ENCODE measurements at places on chromosomes 16 and 17. TPM values are rescaled to one million over a fixed set of nuclear protein-coding genes. Genes with fewer than 3 reads are reported as not detected.
A peak's percentile ranks its signal among the peaks of the same experiment; 100 is the strongest.

GRCh38 chr17:41678907-41679739 is 9.6 kb upstream of the EIF1 start:
- DNase-seq: peak; percentile 20

DNA sequence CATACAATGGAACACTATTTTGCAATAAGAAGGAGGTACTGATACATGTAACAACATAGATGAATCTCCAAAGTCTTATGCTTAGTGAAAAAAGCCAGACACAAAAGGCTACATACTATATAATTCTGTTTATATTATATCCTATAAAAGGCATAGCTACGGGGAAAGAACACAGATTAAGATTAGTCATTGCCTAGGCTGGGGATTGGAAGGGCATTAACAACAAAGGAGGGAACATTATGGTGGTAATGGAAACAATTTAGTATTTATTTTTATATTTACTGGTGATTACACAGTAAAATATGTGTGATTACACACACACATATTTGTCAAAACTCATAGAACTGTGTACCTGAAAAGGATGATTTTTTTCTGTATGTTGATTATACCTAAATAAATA is 278.1 kb downstream of the ZFHX3 start:
- DNase-seq: no peak

DNA sequence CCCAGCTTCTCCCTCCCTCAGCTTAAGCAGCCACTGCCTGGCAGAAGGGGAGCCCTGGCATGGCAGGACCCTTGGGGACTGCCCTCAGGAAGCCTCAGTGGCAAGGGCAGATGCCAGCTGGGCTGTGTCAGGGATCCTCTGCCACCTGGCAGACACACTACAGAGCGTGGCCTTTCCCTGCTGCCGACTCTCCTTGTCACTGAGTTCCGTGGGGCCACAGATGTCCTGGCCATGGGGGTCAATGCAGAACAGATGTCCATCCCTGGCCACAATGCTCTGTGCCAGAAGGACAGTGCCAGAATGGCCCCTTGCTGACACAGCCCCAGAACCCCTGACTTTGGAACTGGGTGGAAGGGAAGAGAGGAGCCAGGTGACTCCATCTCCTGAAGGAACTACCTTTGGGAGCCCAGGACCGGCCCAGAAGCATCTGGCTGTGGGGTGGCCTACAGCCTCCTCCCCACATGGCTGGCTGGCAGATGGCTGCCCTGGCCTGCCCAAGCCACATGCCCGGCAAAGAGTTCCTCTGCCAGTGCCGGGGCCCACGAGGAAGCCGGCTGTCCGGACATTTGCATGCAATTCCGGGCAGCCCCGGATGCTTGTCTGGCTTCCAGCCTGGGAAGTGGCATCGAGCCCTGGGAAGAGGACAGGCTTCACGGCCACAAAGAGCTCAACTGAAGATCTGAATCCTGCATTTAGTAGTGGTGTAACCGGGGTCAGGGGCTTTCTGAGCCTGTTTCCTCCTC is 24.1 kb downstream of the NPTX1 start:
- peak; percentile 95 for DNase-seq

FOXL1 gene
- total RNA-seq: 1.5 TPM

TMEM98 gene
- 0.07 TPM for total RNA-seq

ZDHHC1 gene
- 7.0 TPM for total RNA-seq

- peak; percentile 55 for DNase-seq
These were observed 29.1 kb upstream of the HAPSTR1 start for GRCh38 chr16:9062301-9062700.

IL4R gene
- 22.7 TPM for total RNA-seq

TMIGD1 gene
- not detected for total RNA-seq

- no peak for DNase-seq
These were observed 32.2 kb downstream of the CHP2 start for GRCh38 chr16:23786964-23787561.

HAS3 gene
- 2.6 TPM for total RNA-seq

DNA sequence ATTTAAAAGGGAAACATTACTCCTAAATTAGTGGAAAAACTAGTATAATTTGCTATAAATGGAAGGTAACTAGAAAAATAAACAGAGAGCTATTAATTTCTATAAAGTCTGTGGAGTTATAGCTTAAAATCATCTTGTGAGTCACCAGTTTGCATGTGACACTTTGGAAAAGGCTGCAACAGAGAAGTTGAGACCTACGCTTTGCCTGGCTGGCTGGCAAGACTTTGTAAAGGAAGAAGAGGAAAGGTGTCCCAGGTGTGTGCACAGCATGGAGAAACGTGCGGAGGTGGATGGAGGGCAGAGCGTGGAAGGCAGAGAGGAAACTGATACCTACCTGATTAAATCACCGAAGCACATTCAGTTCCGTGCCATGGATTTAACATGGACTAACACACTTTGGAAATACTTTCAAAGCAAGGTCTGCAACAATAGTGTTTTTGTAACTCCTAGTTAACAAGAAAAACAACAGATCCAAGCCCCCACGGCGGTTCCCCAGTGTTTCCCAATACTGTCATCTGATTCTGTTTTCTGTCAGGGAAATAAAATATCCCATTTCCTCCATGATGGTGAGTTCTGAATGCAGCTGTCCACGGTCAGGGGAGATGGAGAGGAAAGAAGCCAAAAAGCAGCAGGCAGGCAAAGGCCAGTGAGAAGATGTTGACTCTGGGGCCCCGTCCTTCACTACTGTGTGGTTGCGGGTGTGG is 134.8 kb downstream of the XYLT1 start:
- DNase-seq: no peak

- peak; percentile 50 for DNase-seq
These were observed 121.9 kb downstream of the CDYL2 start for GRCh38 chr16:80682421-80683070.

ITGAD gene
- total RNA-seq: not detected

DNA sequence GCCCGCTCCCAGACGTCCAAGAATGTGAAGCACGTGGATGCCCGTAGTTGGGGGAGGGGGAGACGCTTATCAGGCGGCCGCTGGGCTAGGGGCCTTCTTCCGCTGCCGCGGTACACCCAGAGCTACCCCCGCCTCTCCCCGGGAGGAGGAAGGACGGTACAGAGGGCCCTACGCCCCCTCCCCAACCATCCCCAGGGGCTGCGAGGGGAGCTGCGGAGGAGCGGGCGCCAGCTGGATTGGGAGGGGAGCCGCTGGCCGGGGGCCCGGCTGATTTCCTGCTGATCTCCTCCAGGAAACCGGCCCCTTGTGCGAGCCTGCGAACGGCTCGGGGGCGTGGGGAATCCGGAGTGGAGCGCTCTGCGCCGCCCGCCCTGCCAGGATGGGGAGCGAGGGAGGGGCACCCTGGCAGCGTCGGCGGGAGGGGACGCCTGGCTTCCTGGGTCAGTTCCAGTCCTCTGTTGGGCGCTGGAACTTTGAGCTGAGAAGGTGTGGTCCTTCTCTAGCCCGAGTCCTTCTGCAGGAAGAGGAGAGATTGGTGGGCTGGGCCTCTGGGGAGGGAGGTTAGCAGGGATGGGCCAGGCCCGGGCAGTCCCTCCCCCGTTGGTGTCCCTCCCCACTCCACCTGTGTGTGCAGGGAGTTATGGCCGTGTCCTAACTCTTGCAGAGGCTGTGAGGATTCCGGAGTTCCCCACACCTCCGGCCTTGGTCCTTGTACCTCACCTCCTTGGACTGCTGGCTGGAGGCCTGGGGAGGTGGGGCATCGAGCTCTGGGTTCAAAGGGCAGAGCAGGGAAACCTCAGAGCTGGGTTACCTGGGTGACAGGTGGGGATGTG is 19.2 kb downstream of the GJD3 start:
- no peak for DNase-seq

GRCh38 chr17:80427366-80428282 is 12.7 kb downstream of the ENDOV start:
- peak; percentile 84 for DNase-seq

TBC1D3 gene
- not detected for total RNA-seq

DNA sequence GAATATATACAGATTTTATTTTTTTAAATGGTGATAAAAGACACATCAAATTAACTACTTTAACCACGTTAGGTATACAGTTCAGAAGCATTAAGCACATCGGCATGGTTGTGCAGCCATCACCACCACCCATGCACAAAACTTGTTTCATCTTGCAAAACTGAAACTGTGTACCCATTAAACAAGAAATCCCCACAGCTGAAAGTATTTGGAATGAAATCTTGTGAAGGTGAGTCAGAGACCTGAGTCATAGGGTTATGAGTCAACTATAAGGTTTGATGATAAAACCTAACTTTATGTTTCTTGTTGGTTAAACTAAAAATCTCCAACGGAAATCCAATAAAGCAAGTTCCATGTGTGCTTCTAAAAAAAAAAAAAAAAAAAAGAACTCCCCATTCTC is 561.6 kb upstream of the PSMD7 start:
- DNase-seq: no peak

DNA sequence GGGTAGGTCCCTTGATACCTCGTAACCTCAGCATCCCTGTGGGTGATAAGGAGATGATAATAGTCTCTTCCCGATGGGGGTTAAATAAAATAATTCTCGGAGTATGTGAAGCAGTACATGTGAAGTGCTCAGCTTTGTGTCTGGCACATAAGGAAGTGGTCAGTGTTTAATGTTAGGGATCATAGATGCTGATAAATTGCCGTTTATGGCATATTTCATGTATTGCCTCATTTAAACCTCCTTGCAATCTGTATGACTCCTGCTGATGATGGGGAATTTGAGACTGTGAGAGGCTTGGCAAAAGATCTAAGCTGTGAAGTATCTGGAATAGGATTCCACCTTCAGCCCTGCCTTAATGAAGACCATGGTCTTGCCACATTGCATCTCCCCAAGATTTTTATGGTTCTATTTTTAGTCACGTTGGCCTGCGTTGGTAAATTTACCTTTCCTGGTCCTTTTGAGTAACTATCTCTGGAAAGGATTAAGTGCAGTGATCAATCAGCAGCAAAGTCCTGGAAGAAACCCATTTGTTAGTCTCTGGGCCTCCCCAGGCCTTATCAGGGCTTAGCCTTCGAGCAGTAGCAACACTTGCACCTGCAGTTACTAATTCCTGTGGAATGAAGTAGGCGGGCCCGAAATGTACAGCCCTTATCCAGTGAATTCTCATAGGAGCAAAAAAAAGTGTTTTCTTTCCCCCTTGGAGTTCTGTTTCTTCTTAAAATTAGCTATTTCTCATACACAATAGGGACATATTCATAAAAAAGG is 144.9 kb downstream of the WWOX start:
- DNase-seq: no peak
